ENCODE measurements at places on chromosomes 12 and 14.

GRCh38 chr14:71452539-71452938, 479.7 kb upstream of the RGS6 start:
- DNase-seq, result no peak

DNA sequence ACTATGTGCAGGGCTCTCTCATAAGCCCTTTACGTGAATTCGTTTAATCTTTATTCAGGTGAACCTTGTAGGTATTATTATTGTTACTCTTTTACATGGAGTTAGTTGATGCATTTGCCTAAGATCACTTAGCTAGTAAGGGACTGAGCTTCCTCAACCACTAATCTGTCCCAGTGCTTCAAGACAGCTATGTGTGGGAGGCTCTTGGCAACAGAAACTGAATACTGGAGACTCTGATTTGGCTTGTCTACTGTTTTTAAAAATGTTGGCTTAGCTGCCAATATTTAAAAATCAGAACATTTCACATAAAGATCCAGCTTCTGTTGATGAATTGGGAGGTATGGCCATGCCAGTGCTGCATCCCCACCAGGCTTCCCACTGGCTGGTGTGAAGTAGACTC, 6.8 kb downstream of the KNTC1 start:
- DNase-seq, result no peak

DNA sequence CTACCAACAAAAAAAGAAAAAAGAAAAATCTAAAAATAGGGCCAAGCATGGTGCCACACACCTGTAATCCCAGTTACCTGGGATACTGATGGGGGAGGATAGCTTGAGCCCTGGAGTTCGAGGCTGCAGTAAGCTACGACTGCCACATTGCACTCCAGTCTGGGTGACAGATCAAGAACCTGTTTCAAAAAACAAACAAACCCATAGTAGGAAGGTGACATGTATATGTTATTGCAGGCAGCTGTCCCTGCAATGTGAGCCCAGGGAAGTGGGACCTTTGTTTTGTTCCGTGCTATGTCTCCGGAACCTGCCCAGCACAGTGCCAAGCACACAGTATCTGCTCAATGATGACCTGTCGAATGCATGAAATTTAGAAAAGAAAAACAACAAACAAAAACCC, 37.2 kb upstream of the YY1 start:
- DNase-seq, result no peak

DNA sequence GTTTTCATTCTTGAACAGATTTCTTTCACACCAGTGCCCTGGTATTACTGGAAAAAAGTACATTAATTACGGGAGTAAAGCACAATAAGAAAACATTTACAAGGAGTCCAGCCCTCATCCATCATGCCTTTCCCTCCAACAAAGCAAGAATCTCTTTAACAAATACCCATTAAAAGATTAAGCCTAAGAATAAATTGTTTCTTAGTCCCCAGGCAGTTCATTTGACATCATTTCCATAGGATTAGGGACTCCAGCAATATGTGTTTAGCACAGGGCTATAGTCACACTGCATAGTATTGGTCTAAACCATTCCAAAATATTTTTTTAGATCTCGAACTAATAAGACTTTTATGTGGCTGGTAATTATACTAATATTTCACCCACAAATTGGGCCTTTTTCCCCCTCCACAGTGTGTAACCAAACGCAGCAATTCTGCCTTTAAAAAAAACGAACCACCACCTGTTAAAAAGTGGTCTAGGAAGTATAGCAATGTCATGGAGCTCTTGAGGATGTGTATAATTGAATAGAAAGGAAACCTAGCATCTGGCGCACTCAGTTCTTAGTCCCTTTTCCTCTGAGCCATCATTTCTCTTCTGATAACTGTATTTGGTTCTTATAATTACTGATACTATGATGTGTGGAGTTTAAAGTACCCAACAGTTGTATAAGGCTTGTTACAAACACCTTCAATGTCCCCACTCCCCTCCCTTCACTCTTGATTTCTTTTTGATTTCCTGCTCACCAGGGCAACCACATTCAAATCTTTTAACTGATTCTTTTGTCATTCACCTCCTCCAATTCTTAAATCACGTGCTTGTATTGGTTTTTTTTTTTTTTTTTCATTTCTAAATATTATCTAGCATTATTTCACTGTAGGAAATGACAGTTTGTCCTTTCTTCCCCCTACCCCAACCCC, 138.7 kb downstream of the ETV6 start:
- no peak for DNase-seq

GRCh38 chr12:96687719-96688118, 198.3 kb downstream of the CFAP54 start:
- no peak for DNase-seq

DNA sequence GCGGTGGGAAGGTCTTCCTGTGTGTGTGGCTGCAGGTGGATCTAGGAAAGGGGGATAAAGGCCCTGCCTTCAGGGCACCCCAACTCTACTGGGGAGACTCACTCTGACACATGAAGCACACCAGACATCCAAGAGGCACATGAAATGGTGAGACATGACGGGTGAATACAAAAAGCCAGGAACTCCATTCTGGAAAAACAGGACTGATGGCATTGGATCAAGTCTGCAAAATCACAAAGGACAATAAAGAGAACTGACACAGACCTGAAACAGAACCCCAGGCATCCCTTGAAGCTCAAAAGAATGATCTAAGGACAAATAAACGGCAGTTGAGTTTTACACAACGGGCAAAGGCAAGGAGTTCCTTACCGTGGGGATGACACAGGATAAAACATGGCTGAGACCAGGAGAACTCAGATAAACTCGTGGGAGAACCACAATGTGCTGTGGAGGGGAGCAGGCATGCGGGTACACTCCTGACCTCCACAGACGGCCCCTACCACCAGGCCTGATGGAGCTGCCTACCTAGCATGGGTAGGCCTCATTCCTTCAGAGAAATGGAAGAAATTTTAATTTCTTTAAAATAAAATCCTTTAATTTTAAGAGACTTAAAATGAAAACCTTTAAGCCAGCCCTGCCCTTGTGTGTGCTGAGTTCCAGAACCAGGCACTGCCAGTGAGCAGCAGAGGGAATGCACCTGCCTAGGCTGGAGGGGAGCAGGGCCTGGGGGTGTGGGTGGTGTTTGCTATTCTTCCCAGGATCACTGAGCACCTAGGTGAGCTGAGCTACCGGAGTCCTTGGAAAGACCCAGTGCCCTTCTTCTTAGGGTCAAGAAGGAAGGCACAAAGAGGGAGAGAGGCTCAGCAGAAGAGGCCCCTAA, 100.1 kb downstream of the SINHCAF start:
- DNase-seq, result no peak

DNA sequence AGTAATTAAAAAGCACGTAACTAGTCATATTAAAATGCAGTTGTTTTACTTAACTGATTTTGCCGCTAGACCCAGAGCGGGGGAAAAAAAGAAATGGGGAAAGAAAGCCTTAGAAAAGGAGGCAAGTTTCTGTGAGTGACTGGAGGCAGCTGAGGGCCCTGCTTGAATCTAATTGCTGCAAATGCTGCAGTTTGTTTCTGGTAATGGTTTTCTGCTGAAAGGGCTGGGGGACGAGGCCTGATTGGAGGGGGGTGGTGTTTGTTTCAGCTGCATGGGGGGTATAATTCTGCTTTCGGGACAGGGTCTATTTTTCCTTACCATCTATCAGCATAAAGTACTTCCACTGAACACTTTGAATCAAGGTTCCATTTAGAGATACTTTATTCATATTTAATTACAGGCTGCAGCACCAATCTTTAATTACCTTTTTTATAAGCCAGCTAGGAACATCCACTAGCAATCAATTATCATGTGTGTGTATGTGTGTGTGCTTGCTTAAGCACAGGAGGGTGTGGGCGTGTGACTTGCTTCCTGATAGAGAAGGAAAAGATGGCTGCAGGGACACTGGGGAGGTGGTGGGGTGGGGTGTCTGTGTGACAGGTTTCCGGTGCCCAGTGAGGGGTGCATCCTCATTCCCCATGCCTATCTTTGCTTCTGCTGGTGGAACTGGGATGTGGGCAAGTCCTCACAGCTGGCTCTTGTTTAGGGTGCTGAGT, 83.4 kb downstream of the ADCK1 start:
- DNase-seq, result no peak

DNA sequence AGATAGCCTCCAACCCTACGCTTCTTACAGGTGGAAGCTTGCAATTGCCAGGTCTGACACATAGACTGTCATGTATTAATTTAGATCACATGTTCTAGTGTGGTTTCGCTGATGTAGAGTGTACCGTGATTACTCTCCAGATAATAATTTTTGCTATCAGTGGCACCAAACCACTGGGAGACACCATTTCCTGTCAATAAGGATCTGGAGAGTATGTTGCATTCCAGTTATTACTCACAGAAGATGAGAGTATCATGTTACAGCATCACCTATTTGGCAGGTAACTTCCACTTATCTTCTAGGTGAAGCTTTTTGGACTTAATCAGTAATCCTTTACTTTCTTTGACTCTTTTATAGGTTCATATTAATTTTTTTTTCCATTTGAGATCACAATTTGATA, 147.2 kb downstream of the HELB start:
- no peak for DNase-seq

DNA sequence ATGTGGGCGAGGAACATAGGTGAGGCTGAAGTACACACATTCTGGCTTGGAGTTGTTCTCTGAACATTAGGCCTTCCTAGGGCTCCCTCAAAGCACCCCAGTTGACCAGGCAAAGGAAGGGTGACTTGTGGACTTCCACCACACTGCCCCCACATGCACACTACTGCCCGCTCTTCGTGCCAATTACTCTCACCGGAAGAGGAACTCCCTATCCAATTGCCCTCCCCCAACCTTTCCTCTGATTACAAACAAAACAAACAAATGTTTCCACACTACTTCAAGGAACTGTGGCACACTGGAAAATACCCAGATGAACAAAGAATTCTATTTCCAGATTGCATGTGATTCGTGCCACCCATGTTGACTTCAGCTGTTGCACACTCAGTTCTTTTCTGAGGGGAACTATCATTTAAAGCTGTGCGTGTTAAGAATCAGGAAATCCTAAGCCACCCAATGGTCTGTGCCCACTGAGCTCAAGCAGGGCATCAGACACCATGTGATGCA, 139.3 kb downstream of the SSPN start:
- DNase-seq, result no peak

DNA sequence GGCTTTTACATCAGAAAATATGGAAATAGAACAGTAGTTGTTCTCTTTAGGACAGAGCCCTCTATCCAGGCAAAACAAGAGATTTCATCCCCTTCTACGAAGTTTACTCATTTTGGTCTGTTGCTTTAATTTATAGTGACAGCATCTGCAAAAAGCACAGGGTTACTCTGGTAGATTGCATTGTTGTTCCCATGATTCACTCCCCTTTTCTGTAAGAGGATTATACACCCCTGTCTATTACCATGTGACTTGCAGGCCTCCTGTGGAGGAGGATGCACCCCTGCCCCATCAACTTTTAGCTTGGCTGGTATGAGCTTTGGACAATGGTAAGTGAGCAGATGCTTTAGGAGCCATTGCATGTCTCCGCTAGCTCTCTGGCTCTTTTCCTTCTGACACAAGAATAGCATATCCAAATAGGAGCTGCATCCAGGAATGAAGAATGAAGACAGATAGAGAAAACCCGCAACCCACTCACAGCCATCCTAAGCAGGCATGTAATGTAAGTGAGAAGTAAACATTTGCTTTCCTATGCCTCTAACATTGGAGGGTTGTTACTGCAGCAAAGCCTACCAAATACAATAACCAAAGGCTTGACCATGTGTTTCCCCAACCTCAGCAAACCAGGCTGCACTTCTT, 304.2 kb downstream of the AKAP6 start:
- no peak for DNase-seq

- DNase-seq, result no peak
These were observed 5.1 kb downstream of the ADCY4 start for GRCh38 chr14:24329736-24330135.

DNA sequence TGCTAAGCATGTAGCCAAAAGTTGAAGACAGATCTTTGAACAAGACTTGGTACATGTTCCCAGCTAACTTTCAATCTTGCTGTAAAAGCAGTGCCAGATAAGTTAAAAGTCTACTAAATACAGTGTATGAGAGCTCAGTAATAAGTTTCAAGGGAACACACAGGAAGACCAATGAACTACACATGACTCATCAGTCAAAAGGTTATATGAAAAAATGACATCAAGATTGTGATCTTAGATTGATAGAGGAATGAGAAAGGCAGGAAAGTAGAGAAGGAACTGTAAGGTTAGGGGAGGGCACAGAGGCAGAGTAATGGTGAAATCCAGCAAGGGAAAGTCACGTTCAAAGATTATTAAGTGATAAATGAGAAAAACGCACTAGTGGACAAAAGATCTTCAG, 249.9 kb upstream of the FLRT2 start:
- DNase-seq, result no peak

- DNase-seq, result no peak
These were observed 128.0 kb downstream of the NUAK1 start for GRCh38 chr12:106010741-106011140.

- DNase-seq, result no peak
These were observed 50.9 kb downstream of the TRPV4 start for GRCh38 chr12:109782326-109782703.

- no peak for DNase-seq
These were observed 20.1 kb upstream of the FGD4 start for GRCh38 chr12:32379213-32379612.

All from Kasumi-1 (cell line).